ENCODE measurements at places on chromosomes 1 and 21.

DNA sequence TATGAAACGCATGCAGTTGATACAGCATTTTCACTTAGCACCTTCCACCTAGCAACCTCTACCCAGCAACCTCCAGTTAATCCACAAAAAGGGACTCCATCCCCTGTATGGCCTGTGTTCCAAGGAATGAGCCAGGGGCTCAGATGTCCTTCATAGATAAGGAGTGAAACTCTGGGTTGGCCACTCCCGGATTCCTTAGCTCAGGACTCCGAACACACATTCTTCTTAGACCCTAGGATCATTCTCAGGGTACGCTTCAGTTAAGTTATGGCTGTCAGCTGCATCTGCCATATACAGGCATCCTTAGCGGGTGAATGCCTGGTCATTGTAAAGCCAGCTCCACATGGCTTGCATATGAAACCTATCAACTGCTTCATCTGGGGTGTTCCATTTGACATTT lies 15.9 kb upstream of the IFI6 start:
- no peak overlapping the region for H3K4me3 ChIP-seq
- H3K36me3 ChIP-seq = peaks cover 2% of the 10 kb centered on the region
- H3K27ac ChIP-seq = no peak overlapping the region

DNA sequence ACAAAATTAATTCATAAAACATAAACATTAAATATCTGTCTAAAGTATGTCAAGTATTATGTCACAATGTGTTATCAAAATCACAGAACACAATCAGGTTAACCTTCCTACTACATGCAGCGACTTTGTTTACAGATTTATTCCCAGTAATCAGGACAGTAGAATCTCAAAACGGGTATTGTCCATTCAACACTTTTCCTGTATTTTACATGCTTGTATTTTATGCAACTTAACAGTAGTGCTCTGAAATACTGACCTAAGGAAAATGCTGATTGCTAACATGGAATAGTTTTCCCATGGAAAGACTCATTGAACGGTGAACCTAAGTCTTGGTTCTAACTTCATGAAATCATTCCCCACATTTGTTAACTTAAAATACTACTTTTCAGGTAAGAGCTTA lies 2.3 kb downstream of the SERBP1 start:
- H3K4me3 ChIP-seq = peak overlapping the region; percentile 90
- peaks cover 48% of the 10 kb centered on the region for H3K4me1 ChIP-seq
- H3K36me3 ChIP-seq = peaks cover 52% of the 10 kb centered on the region
- H3K27ac ChIP-seq = peak overlapping the region; percentile 11
- H3K27me3 ChIP-seq = no peaks in the 10 kb centered on the region

DNA sequence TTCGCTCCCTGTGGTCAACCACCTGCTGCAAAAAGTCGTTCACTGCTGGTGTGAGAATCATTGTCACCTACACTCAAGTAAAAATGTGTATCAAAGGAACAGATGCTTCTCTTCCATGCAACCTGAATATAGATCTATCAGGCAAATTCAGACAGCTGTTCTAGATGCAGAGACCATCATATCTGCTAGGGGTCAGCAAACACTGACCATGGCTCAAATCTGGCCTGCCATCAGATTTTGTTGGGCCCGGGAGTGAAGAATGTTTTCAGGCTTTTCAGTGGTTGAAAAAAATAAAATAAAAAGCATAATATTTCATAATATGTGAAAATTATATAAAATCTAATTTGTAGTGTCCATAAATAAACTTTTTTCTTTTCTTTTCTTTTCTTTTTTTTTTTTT lies 199.6 kb downstream of the RGS7 start:
- no peaks in the 10 kb centered on the region for H3K36me3 ChIP-seq
- no peak overlapping the region for H3K27ac ChIP-seq
- H3K4me1 ChIP-seq = no peaks in the 10 kb centered on the region
- H3K27me3 ChIP-seq = no peaks in the 10 kb centered on the region
- H3K4me3 ChIP-seq = no peak overlapping the region

- H3K27ac ChIP-seq = no peak overlapping the region
- no peak for DNase-seq
- H3K36me3 ChIP-seq = peaks cover 11% of the 10 kb centered on the region
- peaks cover 31% of the 10 kb centered on the region for H3K4me1 ChIP-seq
Observed at GRCh38 chr1:67169496-67169895, 3.2 kb downstream of the IL23R start.
